ENCODE measurements at places on chromosomes 13 and 19.

GRCh38 chr19:11821474-11822109 is 7.5 kb downstream of the ZNF440 start:
- DNase-seq, result no peak

- DNase-seq, result no peak
Observed at GRCh38 chr13:25062479-25062878, 33.5 kb upstream of the PABPC3 start.

GRCh38 chr19:7328647-7329046 is 20.1 kb upstream of the ARHGEF18 start:
- DNase-seq, result no peak

DNA sequence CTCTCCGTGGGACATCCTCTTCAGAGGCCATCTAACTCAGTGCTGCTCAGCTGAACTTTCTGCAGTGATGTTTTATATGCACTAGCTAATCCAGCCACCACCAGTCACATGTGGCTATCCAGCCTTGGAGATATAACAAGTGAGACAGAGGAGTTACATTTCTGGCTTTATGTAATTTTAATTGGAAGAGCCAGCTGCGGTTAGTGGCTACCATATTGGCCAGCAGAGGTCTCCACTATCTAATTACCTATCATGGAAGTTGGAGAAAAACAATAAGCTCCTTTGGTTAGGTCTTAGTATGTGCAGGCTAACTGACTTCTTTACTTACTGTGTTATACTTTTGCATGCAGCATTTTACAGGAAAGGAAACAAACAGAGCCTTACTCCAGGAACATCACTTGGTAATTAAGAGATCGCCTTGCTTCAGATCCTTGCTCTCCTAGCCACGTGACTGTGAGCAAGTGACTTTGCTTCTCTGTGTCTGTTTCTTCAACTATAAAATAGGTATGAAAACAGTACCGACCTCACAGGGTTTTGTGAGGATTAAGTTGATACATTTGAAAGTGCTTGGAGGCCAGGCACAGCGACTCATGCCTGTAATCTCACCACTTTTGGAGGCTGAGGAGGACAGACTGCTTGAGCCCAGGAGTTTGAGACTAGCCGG is 1.6 kb upstream of the KLK10 start:
- DNase-seq, result peak; percentile 22

- DNase-seq, result no peak
Observed at GRCh38 chr19:7831452-7831851, 1.4 kb downstream of the EVI5L start.

DNA sequence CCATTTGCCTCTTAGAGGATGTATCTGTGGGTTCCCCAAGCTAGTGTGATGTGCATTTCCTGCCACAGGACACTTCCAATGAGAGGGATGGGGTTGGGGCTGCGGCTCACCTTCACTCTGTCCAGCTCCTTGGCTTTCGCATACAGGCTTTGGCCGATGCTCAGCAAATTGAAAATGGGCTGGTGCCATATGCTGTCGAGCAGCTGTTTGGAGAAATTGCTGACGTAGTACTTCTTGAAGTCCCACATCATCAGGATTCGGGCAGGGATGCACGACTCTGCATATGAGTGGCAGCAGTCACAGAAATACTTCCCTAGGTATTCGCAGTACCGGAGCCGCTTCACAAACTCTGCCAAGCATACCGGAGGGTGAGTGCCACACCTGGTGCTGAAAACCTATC is 37.0 kb downstream of the RUBCNL start:
- no peak for DNase-seq

DNA sequence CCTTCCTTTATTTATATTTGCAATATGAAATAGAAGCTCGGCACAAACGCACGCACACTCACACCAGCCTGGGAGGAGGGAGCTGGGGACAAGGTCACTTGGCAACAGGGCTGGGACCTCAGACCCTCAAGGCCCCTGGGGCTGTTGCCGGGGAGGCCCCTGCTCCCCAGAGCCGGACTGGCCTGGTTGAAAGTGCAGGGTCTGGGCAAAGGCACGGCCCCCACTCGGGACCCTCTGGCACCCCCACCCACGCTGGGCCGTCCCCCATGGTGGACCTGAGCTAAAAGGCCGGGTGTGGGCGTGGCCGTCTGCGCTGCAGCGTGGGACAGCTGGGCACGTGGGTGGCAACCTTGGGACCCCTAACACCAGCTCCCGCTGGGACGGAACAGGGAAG is 1.2 kb upstream of the TMEM86B start:
- DNase-seq, result no peak

DNA sequence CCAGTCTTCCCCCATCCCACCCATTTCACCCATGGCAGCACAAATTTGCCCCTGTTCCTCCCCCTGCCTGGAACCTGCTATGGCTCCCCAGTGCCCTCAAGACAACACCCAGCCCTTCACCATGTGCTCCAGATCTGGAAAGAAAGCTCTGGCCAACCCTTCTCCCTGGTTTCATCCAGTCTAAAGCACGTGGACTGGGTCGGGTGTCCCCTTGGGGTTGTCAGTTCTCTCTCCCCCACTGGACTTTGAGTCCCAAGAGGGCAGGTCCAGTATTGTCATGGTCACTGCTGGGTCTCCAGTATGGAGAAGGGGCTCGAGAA is 19.6 kb upstream of the PNMA8B start:
- no peak for DNase-seq

DNA sequence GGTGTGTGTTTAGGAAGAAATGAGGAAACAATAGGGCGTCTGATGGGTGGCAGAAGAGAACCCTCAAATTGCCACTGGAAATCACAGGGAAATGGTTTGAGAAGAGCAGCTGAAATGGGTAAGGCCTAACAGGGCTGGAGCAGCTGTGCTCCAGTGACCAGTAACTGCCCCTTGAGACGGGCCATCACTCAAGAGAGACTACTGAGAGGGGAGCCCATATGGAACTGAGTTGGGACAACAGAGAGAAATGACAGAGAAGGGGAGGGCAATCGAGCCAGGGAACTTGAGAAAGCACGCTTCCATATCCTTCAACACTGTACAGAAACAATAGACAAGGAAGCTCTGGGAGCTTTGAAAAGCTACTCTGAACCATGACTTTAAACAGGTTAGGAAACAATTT is 175.2 kb upstream of the RNF113B start:
- no peak for DNase-seq

DNA sequence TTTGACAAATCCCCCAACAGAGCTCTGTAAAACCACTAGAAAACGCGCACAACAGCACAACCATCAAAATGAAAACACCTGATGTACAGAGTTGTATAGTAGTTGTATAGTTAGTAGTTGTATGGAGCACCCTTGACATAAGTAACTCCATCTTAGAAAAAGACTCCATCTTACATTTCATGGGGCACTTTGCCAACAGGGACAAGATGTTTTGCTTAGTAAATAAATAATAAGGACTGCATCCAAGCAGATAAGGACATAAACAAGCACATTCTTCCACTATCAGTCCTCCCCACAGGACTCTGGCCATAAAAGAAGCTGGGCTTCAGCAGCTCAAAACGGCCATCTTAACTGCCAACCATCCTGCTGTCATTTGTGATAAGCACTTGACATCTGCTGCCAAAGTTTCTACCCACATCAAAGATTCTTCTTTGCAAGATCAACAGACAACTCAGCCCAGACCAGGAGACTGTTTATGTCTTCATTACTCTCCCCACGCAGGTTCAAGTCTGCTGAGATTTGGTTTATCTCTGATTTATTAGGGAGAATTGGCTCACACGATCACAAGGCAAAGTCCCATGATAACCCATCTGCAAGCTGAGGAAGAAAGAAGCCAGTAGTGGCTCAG is 20.7 kb upstream of the ZNF331 start:
- no peak for DNase-seq

DNA sequence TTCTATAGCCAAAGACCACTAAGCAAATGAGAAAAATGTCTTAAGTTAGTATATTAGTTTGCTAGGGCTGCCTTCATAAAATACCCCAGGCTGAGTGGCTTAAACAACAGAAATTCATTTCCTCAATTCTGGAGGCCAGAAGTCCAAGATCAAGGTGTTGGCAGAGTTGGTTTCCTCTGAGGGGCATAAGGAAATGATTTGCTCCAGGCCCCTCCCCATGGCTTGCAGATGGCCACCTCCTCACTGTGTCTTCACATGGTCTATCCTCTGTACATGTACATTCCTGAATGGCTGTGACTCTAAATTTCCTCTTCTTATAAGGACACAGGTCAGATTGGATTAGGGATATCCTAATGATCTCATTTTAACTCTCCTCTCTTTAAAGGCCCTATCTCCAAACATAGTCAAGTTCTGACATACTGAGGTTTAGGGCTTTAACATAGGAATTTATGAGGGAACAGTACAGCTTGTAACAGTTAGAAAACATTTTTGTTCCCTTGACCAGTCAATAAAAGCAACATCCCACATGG is 307.4 kb downstream of the DIAPH3 start:
- DNase-seq, result no peak

DNA sequence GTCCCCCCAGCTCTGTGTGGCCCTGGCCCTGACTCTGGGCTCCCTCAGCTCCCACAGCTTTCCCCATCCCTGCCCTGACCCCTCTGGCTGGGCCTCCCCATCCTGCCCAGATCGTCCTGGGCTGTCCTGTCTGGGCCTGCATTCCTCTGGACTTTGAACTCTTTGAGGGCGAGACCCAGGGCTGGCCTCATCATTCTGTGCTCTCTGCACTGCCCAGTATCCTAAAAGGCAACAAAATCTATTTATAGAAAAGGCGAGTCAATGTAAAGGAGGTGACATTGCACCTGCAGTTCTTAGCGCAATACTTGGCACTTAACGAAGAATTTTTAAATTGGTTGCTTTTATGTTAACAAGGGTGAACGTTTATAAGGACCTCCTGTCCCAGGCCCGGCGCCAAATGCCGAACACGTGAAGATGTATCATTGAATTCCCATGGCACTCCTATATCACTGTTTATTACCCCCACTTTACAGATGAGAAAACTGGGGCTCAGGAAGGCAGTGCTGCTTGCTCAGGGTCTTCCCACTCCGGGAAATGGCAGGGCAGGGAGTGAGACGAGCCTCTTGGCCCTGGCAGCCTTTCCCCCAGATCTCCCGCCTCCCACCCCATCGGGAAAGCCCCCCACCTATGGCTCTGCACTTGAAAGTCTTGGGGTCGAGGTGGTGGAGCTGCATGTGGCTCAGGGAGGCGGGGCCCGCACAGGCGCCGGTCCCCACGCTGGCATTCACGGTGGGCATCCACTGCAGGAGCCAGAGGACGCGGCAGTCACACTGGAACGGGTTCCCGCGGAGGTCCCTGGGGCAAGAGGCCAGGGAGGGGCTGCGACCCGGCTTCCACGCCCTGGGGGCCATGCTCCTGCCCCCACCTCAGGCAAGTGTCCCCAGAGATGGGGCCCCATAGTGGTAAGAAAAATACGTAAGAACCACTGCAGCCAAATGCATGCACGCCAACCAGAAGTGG is 3.8 kb downstream of the LGI4 start:
- DNase-seq, result no peak

GRCh38 chr19:8515317-8515716 is 1.4 kb upstream of the ZNF414 start:
- no peak for DNase-seq

- no peak for DNase-seq
Observed at GRCh38 chr13:27384285-27384684, 40.1 kb upstream of the GTF3A start.

- no peak for DNase-seq
Observed at GRCh38 chr13:83732755-83733154, 149.5 kb downstream of the SLITRK1 start.

- DNase-seq, result no peak
Observed at GRCh38 chr19:1513499-1514294, 878 bp upstream of the ADAMTSL5 start.

- no peak for DNase-seq
Observed at GRCh38 chr13:45564133-45564776, 51.3 kb downstream of the ERICH6B start.

DNA sequence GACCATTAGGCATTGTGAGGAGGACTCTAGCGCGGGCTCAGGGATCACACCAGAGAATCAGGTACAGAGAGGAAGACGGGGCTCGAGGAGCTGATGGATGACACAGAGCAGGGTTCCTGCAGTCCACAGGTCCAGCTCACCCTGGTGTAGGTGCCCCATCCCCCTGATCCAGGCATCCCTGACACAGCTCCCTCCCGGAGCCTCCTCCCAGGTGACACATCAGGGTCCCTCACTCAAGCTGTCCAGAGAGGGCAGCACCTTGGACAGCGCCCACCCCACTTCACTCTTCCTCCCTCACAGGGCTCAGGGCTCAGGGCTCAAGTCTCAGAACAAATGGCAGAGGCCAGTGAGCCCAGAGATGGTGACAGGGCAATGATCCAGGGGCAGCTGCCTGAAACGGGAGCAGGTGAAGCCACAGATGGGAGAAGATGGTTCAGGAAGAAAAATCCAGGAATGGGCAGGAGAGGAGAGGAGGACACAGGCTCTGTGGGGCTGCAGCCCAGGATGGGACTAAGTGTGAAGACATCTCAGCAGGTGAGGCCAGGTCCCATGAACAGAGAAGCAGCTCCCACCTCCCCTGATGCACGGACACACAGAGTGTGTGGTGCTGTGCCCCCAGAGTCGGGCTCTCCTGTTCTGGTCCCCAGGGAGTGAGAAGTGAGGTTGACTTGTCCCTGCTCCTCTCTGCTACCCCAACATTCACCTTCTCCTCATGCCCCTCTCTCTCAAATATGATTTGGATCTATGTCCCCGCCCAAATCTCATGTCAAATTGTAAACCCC is 2.8 kb upstream of the CEACAM5 start:
- no peak for DNase-seq

GRCh38 chr13:23279321-23279720 is 98.5 kb downstream of the SGCG start:
- DNase-seq, result no peak

- DNase-seq, result no peak
Observed at GRCh38 chr13:91546900-91547299, 148.5 kb downstream of the GPC5 start.

DNA sequence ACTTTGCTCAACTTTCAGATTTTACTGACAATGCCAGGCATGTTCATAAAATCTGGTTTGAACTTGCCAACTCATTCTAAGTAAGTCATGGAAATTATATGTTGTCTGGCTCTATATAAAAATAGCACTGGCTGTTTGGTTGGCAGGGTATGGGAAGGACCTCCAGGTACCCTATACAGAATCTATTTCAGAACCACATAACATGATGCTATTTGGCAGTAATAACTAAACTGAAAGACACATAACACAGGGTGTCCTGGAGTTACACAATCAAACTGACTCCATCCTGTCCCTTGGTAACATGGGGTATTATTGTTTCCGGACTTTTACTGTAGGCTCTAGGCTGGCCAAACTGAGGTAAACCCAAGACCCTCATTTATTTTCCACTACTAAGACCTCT is 248.8 kb downstream of the RGCC start:
- DNase-seq, result no peak

Measured in NCI-H187 treated with DMSO at 0.1 percent for 48 hours (cell line).